ENCODE measurements at places on chromosomes 12 and 14.
A peak's percentile ranks its signal among the peaks of the same experiment; 100 is the strongest.

GRCh38 chr14:74951443-74952179 is 3.8 kb downstream of the PGF start:
- DNase-seq = no peak

GRCh38 chr12:76558684-76559399 is 729 bp downstream of the OSBPL8 start:
- DNase-seq = peak; percentile 87

- no peak for DNase-seq
Observed at GRCh38 chr12:89918172-89918846, 209.7 kb upstream of the ATP2B1 start.

DNA sequence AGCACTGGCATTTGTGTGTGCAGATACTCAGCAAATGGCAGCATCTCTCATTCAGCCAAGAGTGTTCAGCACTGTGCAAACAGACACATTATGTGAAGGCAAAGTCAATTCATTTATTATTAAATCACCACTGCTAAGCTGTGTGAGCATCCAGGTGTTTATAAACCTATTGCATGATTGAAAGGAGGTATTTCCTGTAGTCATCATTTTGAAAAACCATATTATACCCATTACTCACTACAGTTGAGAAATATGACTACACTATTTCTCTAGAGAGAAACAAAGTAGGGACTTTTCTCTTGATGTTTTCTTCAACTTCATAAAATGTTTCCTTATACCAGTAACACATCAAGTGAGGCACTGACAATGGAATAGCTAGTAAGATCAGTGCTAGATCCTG is 13.7 kb downstream of the SPX start:
- no peak for DNase-seq

DNA sequence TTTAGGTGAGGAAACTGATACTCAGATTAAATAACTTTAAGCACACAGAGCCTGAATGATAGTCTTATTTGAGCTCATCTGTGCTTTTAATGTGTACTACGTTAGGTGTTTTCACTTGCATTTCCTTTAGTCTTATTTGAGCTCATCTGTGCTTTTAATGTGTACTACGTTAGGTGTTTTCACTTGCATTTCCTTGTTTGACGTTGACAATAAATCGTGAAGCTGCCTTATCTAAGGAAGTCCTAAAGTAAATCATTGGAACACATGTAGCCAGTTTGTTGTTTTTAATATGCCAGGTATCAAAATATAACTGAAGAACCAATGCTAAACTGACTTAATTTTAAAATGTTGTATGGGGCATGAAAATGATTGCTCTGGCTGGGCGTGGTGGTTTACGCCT is 2.0 kb downstream of the RAP1B start:
- DNase-seq = no peak

DNA sequence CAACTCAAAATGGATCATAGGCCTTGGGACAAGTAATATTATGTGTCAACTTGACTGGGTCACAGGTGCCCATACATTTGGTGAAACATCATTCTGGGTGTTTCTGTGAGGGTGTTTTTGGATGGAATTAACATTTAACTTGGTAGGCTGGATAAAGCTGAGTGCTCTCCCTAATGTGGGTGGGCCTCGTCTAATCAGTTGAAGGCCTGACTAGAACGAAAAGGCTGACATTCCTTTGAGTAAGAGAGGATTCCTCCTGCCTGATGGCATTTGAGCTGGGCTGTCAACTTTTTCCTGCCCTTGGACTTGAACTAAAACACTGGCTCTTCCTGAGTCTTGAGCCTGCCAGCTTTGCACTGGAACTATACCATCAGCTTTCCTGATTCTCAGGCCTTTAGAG is 93.4 kb upstream of the ESRRB start:
- no peak for DNase-seq

DNA sequence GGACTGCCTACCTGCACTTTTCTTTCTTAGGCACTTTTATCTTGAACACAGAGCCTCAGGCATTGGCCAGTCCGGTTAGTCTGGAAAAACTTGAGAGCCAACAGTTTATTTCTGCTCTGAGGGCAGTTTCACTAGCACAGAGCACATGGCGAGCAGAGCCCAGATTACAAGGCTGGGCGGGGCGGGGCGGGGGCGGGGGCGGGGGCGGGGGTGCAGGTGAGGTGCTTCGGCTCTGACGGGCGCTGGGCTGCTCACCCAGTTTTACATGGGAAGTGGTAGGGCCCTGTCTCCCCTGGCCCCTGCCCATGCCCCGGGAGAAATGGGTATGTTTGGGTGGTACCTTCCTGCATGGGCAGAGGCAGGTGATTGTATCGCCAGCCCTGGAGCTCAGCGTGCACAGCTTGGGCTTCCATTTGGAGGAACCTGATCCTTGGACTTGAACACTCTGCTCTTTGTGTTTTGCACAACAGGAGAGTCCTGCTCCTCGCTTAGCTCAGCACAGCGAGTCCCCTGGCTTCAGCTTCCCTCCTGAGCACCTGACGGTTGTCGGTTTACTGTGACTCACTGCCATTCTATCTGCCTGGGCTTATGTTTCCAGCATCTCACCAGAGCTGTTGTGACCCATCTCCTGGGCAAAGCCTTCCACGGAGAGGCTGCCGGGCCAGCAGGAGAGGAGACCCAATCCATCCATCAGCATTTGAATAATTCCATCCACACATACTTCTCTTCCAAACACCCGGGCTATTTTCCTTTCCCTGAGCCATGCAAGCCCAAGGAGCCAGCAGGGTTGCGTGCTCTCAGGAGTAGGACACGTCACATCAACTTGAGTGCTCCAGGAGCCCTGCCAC is 108.5 kb downstream of the ARF6 start:
- peak; percentile 85 for DNase-seq

GRCh38 chr12:84982888-84983287 is 53.2 kb downstream of the TSPAN19 start:
- no peak for DNase-seq

- DNase-seq = peak; percentile 81
Observed at GRCh38 chr14:103091041-103091882, 3.3 kb upstream of the EXOC3L4 start.

- DNase-seq = no peak
Observed at GRCh38 chr14:59964251-59965007, 44.5 kb downstream of the LRRC9 start.

DNA sequence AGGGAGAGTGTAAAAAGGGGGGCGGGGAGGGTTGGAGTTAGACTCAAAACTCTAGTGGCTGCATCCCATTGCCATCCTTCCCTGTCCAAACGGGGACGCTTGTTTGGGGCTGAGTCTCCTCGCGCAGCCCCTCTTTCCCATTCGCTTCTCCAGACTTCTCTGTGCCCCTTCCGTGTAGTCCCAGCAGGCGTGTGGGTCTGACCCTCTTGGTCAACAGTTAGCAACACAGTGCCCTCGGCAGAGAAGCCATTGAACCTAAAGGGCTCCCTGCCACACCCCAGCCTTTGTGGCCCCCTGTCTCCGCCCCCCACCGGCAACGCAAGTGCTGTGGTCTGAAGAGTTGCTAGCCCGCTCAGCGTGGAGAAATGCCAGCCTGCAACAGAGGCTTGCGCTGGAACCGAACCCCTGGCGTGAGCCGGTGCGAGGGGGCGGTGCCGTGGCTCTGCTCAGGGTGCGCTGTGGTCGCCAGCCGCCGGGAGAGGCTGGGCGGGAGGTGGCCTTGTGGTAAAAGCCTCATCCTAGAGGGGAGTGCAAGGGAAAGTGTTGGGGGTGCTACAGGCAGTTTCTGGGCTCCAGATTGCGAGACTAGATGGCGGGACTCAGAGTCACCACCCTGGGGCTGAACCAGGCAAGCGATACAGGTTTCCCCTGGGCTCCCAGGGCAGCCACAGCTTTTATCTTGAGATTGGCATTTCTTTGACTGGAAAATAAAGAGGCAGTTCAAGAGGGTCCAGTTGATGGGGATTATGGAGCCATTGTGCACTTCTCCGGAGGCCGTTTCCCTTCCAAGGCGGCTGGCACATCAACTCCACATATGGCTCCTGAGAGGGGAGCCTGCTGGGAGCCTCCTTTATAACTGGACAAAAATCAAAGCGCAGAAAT is 2.1 kb downstream of the PLXNC1 start:
- peak; percentile 54 for DNase-seq

GRCh38 chr14:53710615-53711014 is 246.0 kb downstream of the BMP4 start:
- no peak for DNase-seq

- DNase-seq = peak; percentile 68
Observed at GRCh38 chr12:57069523-57069922, 9.1 kb downstream of the NEMP1 start.

- no peak for DNase-seq
Observed at GRCh38 chr12:89288959-89289358, 63.3 kb downstream of the DUSP6 start.

DNA sequence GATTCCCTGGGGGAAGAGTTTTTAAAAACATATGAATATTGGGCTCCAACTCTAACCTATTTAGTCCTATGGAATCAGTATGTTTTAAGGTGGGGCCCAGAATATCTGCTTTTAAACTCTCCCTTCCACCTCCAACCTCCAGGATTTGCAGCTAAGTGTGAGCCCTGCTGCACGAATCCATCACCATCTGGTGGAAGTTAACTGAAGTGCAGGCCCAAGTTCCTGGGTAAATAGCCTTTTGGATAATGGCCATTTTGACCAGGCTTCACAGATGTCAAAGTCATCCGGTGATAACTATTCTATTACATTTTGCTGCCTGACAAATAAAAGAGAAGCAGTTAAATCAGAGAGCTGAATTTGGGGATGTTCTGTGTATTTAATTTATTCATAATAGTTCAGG is 58.1 kb upstream of the RMST start:
- DNase-seq = peak; percentile 11

- DNase-seq = no peak
Observed at GRCh38 chr12:11324426-11324825, 14.2 kb upstream of the PRB4 start.

- DNase-seq = no peak
Observed at GRCh38 chr12:120230326-120230973, 29.5 kb upstream of the RPLP0 start.

GRCh38 chr12:93184672-93185368 is 192.9 kb upstream of the NUDT4 start:
- DNase-seq = no peak

- peak; percentile 11 for DNase-seq
Observed at GRCh38 chr12:1993341-1993740, 10.9 kb downstream of the DCP1B start.

- no peak for DNase-seq
Observed at GRCh38 chr14:90797919-90798318, 18.3 kb downstream of the TTC7B start.

DNA sequence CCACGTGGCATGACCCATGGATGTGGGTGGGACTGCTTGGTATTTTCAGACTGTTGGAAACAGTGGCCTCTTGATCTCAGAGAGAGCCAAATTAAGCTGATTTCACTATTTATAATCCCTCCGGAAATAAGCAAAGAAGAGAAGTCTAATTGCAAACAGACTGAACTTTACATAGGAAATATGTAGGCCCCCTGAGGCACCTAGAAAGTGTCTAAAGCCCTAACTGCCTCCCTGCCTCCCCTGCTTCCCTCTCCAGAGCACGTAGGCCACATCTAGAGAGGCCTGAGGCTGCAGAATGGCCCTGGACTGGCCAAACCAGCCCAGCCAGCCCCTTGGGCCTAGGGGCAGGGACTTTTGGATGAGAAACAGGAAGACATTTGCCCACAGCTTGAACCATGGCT is 123.8 kb downstream of the ZFP36L1 start:
- no peak for DNase-seq

DNA sequence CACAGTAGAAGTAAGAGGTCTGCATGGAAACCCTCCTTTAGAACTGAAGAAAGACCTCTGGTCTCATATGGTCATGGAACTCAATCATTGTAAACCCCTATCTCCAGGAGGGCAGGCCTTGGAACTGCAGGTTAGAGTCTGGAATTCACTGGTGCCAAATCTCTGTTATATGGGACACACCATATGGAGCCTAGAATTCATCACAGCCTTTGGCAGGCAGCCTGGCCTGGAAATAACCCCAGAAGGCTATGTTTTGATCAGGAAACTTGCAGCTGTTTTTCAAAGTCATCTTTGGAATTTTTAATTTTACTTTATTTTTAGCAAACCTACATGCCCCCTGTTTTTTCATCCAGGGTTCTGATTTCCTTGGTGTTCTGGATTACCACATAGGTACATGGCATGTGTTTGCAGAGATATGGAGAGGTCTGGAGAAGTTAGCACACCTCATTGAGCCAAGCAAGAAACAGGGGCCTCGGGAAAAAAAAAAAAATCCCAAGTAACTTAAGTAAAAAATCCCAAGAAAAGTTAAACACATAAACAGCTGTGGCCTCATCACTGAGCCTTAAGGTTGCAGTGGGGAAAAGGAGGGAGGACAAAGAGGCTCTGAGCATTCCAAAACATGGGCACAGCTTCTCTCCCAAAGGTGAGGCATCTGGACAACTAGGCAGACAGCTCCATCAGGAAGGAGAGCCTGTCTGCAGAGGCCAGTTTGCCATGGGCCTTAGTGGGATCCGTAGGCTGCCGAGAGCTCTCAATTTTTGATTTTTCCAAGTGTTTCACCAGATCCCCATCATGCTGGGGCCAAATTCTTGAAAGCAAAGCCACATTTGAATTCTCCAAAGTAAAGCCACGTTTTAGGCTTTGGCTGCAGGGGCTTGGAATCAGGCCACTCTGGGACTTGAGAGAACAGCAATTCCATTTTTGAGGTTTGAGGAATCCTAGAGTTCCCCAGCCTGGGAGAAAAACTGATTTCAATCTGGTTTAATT is 339.6 kb upstream of the TBX3 start:
- no peak for DNase-seq

DNA sequence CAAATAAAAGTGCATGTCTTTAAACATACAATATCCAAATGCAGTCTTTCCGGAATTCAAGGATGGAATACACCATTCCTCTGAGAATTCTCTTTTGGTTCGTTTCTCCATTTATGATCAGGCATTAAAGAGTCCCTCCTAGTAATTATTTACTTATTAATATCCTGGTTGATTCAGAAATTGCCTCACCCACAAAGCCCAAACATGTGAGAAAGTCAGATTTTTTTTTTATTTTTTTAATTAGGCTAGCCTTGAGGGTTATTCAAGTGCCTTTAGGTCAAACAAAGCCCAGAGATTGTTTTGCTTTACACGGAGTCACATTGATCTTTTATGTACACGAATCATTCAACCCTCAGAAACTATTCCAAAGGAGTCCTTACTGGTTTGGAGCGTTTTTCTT is 6.4 kb upstream of the TSPAN8 start:
- DNase-seq = no peak

Measured in activated CD4-positive, alpha-beta memory T cell treated with anti-CD3 and anti-CD28 coated beads for 36 hours (primary cell).